ENCODE measurements at places on chromosomes 3 and 15.

DNA sequence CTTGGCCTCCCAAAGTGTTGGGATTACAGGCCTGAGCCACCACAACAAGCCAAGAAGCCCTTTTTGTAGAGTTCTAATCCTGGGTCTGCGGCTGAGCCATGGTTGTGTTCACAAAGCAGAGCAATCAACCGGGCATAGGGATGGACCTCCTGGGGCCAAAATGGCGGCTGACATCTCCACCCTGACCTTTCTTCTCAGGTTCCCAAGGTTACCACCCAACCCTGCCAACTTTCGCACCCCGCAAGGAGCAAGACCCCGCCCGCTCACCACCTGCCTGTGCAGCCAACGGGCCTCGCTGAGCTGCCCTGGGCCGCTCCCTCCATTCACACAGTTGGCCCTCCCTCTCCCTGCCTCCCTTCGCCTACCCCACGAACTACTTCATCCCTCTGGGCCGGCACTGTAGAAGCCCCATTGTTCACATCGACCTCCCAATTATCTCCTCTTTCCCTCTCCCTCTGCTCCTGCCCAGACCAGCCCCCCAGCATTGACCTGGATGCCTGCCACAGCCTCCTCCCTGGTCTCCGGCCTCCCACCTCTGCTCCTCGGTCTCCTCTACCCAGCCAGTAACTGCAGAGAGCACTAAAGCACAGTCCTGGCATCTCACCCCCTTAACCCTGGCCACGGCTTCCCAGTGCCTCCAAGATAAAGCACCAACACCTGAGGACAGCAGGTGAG lies 62.0 kb upstream of the TFRC start:
- DNase-seq: no peak

DNA sequence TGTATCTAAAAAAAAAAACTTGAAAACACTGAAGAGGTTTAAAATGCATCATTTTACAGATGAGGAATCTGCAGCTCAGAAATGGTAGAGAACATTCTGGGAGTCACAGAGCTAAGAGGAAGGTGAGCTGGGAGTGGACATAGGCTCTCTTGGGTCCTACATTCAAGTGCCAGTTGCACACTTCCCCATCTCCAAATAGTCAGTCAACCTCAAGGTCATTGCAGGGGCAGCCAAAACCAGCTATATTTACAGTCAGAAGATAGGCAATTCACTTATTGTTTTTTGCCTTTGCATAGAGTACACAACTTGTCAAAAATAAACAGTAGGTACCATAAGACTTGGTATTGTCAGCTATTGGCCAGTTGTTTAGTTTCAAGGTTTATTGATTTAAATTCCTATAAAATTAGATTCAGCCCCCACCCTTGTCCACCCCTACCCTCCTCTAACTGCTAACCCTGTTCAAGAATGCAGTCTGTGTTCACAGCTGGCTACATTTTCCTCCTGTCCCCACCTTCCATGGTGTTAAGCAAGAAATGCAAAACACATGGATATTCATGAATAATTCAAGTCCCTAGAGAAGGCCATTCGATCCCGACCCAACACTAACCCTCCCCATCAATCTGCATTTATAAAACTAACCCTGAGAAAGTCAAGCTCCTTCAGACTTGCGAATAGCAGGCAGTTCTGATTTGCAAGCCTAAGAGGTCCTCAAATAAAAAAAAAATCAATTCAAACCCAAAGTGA lies 567.0 kb upstream of the MCTP2 start:
- no peak for DNase-seq

DNA sequence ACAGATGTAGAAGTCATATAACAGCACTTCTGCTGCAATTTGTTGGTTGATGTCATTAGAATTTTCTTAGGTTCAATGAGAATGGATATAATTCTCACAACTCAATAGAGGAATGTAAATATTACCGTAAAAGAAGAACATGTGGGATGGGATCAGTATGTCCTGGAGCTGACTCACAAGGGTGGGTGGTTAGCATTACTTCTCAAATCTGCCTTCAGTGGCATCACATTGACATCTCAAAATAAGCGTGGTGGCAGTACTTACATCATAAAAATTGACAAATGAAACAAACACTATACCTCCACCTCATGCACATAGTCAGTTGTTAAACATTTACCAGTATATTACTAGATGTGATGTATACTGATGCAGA lies 1068.0 kb upstream of the CADM2 start:
- DNase-seq: peak; percentile 73

DNA sequence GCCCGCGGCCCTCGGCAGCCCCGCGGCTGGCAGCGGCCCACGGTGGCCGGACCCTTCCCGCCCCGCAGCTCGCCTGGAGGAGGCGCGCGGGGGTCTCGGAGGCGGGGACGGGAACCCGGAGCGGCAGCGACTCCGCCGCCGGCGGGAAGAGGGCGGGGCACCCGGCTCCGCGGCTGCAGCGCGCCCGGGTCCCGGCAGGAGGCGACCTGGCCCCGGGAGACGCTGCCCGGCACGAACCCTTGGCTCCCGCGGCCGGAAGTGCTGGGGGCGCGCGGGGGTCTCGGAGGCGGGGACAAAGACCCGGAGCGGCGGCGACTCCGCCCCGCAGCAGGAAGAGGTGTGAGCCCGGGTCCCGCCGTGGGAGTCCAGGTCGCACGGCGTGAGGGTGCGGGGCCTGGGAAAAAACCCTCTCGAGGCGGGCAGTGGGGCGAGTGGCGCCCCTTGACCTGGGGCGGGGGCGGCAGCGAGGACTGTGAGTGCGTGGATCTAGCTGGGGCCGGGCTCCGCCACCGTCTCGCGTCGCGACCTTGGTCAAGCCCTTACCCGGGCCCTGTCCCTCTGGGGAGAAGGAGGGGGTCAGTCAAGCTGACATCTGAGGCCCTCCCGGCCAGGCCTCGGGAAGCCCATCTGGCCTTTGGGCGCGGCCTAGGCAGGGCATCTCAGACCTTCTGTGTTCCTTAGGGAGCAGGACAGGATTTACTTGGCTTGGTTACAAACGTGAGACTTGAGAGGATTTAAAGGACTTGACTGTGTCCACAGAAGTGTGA lies at the start of gene CIB2:
Gene CIB2, minus strand, starts transcription at position 151 of the 767 bp plus-strand sequence. CDS start 230 bp downstream, outside the sequence.
- peak; percentile 46 for DNase-seq

- DNase-seq: peak; percentile 86
These were observed 451.0 kb downstream of the MFSD1 start for GRCh38 chr3:159252772-159253384.

- DNase-seq: peak; percentile 34
These were observed 4.4 kb downstream of the ALPK3 start for GRCh38 chr15:84821501-84822021.

DNA sequence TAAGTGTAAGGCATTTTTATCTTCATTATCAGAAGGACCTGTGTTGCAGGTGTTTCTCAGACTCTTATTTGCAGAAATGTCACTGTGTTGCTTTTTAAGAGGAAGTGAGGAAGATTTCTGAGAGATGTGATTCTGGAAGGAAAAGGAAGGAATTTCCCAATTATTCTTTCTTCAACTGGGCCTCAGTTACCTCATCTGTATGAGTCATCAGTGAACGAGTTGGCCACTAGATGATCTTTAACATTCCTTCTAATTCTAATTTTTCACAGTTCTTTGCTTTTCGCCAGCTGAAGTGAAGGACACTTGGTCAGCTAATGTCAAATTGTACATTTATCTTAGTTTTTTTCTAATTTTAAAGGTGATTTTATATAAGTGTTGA lies 28.9 kb downstream of the CLEC3B start:
- DNase-seq: peak; percentile 84
